ENCODE measurements at places on chromosomes 12 and 14.

GRCh38 chr12:107684990-107685359, 624 bp upstream of the PWP1 start:
- DNase-seq = peak; percentile 28

DNA sequence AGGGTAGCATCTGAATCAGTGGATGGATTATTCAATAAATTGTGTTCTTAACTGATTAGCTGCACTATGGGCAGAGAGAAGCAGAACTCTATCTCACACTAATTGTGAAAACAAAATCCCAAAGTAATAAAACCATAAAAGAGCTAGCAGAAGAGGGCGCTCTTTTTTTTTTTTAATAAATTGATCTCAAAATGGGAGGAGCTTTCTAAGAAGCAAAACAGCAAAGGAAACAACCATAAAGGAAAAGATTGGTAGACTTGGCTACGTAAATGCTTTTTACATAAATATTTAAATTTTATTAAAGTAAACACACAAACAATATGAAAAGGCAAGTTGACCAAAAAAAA, 1.5 kb upstream of the TM7SF3 start:
- DNase-seq = no peak

GRCh38 chr12:108240027-108240785, 98.9 kb downstream of the CMKLR1 start:
- DNase-seq = no peak

DNA sequence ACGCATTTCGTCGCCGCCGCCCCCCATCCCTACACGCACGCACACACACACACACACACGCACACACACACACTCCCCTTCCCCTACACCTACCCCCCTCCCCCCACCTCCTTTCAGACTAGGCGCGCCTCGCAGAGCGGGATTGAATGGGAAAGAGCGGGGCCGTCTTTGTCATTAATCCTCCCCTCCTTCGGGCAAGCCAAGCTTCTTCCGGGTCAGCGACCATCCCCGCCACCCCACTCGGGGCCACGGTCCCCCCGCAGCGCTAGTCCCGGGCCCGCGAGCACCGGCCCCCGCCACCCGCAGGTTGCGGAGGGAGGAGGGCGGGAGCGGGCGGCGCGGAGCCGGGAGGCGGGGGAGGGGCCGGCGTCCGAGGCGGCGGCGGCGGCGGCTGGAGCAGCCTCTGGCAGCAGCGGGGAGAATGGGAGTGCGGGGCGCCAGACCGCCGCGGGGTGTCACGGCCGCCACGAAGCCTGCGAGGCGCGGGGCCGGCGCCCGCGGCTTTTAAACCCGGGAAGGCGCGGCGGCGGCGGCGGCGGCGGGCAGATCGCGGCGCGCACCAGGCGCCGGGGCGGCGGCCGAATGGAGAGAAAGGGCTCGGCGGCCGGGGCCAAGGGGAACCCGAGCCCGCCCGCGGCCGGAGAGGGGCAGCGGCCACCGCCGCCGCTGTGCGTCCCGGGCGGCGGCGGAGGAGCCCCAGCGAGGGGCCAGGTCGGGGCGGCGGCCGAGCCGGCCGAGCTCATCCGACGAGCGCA, at the start of gene TTC9:
TSS of gene TTC9 (plus strand) at position 369 of the 755 bp plus-strand sequence. CDS start at position 583, 214 bp downstream.
- DNase-seq = no peak
